ENCODE measurements at places on chromosomes 1 and 21. TPM values are rescaled to one million over a fixed set of nuclear protein-coding genes. Genes with fewer than 3 reads are reported as not detected.
A peak's percentile ranks its signal among the peaks of the same experiment; 100 is the strongest.

Gene BACE2
- total RNA-seq, result 18.1 TPM

DNA sequence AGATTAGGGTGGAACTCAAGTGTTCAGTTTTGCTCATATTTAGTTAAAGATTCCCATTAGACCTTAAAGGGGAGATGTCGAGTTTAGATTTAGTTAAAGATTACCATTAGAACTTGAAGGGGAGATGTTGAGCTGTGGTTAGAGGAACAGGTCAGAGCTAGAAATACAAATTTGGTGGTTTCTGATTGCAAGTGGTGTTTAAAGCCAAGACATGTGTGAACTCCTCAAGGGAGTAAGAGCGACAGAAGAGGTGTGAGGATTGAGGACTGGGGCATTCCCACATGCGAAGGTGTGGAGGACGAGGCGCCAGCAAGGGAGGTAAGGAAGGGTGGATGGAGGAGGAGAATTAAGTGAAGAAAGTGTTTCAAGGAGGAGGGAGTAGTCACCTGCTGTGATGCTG is 168.6 kb downstream of the IER5 start:
- DNase-seq, result no peak

Gene C1orf216
- 20.0 TPM for total RNA-seq

Gene PADI3
- total RNA-seq, result not detected

GRCh38 chr1:211828584-211829342 is 1.8 kb downstream of the LPGAT1 start:
- DNase-seq, result peak; percentile 18

GRCh38 chr21:25759573-25759972 is 24.8 kb downstream of the GABPA start:
- peak; percentile 51 for DNase-seq

GRCh38 chr1:110262846-110263631 is 52.9 kb downstream of the KCNC4 start:
- no peak for DNase-seq

- no peak for DNase-seq
These were observed 75.4 kb downstream of the RGS2 start for GRCh38 chr1:192884241-192884640.

DNA sequence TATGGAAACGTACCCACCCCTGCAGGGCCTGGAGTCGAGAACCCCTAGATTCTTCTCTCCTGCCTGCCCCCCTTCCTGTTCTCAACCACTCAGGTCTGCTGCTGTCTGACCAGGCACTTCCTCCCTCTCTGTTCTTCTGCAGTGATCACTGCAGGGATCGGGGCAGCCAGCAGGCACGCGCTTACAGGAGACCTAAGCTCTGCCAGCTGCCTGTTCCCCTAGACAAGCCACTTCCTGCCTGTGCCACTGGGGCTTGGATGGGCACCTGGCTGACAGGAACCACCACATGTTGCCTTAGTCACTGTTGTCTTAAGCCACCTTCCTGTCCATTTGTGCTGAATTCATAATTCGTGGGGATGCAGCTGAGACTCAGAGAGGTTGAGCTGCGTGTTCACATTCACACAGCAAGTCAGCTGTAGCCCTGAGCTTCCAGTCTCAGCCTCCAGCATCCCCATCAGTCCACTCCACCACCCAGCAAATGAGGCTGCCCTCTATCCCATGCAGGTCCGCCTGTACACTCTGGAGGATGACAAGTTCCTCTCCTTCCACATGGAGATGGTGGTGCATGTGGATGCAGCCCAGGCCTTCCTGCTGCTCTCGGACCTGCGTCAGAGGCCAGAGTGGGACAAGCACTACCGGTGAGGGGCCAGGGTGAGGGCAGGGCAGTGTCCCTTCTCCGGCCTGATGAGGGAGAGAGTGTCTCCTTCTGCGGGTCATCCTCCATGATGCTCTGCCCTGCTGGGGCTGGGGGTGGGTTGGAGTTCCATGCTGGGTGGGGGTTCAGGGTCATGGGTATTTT is 18.6 kb downstream of the FAM151A start:
- DNase-seq, result no peak
